ENCODE measurements at places on chromosomes 4 and X. TPM values are rescaled to one million over a fixed set of nuclear protein-coding genes. Genes with fewer than 3 reads are reported as not detected.

The ADGRL3 gene
- 0.88 TPM for polyA plus RNA-seq

The NWD2 gene
- not detected for polyA plus RNA-seq

The RASL11B gene
- polyA plus RNA-seq, result 62.5 TPM

The FAM47E gene
- 1.1 TPM for polyA plus RNA-seq

The TMPRSS11B gene
- polyA plus RNA-seq, result not detected

The SSX7 gene
- polyA plus RNA-seq, result not detected

The STK32B gene
- 1.3 TPM for polyA plus RNA-seq

The IL15 gene
- 2.6 TPM for polyA plus RNA-seq

The RAB41 gene
- polyA plus RNA-seq, result not detected

The PCDH10 gene
- 2.5 TPM for polyA plus RNA-seq

The LINC00632 gene
- 1.8 TPM for polyA plus RNA-seq

The FGB gene
- polyA plus RNA-seq, result not detected

The L1CAM gene
- polyA plus RNA-seq, result 0.63 TPM

The RADX gene
- 7.1 TPM for polyA plus RNA-seq

The XG gene
- polyA plus RNA-seq, result 0.27 TPM

The PDCL2 gene
- not detected for polyA plus RNA-seq

The SPP1 gene
- 20.8 TPM for polyA plus RNA-seq

The ARHGAP10 gene
- polyA plus RNA-seq, result 38.8 TPM

The NDP gene
- polyA plus RNA-seq, result 82.7 TPM

The KIAA1210 gene
- polyA plus RNA-seq, result 0.04 TPM

The SPANXN4 gene
- not detected for polyA plus RNA-seq

The MID1 gene
- polyA plus RNA-seq, result 4.0 TPM

The NALF2 gene
- polyA plus RNA-seq, result 0.20 TPM

The NUP62CL gene
- 0.53 TPM for polyA plus RNA-seq

The LNX1 gene
- polyA plus RNA-seq, result 1.0 TPM

The HSD17B13 gene
- 0.36 TPM for polyA plus RNA-seq

The CAPN6 gene
- 1.7 TPM for polyA plus RNA-seq

The FAM149A gene
- polyA plus RNA-seq, result 16.1 TPM

The RHOXF2B gene
- 0.17 TPM for polyA plus RNA-seq

The ASB12 gene
- 0.62 TPM for polyA plus RNA-seq

The XAGE1B gene
- polyA plus RNA-seq, result not detected

The HTN3 gene
- not detected for polyA plus RNA-seq

The ADH1A gene
- 0.15 TPM for polyA plus RNA-seq

The RHOXF2 gene
- not detected for polyA plus RNA-seq

The HCFC1 gene
- 13.3 TPM for polyA plus RNA-seq

The GPRASP3 gene
- 4.0 TPM for polyA plus RNA-seq

The GAGE13 gene
- polyA plus RNA-seq, result not detected

The TLR10 gene
- 0.10 TPM for polyA plus RNA-seq

The GUCY1A1 gene
- 26.9 TPM for polyA plus RNA-seq

The CPZ gene
- 170 TPM for polyA plus RNA-seq

The MYOZ2 gene
- polyA plus RNA-seq, result 0.60 TPM

The AFP gene
- not detected for polyA plus RNA-seq

The RASGEF1B gene
- 5.5 TPM for polyA plus RNA-seq

The TBC1D8B gene
- polyA plus RNA-seq, result 2.3 TPM

The NAP1L3 gene
- polyA plus RNA-seq, result 16.9 TPM

The ANXA3 gene
- polyA plus RNA-seq, result 10.2 TPM
